ENCODE measurements at places on chromosomes 2 and 18.

- no peak for DNase-seq
Observed at GRCh38 chr2:3110994-3111666, 266.5 kb downstream of the EIPR1 start.

- no peak for DNase-seq
Observed at GRCh38 chr2:205025580-205026240, 480.4 kb downstream of the PARD3B start.

GRCh38 chr2:182245963-182246362 is 180.9 kb downstream of the PDE1A start:
- DNase-seq: no peak

DNA sequence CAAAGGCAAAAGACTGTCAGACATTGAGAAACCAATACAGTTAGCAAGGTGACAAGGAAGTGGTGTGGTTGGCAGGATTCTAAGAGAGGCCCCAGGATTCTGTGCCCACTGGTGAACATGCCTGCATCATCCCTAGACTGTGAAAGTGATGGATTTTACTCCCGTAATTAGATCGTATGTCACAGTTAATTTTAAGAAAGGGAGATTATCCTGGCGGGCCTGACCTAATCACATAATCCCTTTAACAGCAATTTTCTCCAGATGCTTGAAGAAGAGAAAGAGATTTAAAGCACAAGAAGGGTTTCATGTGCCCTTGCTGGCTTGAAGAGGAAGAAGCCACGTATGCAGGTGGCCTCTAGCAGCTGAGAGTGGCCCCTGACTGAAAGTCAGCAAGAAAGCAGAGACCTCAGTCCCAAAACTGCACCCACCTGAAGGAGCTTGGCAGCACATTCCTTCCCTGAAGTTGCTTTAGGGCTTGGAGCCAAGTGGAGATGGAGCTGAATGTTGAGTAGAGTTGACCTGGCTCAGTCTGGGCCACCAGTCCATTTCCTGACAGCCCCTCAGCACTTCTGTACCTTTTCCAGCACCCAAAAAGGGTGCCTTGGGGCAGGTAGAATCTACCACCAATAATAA is 49.1 kb downstream of the GTF3C3 start:
- DNase-seq: no peak

- DNase-seq: no peak
Observed at GRCh38 chr2:178628605-178629004, 148.3 kb downstream of the PLEKHA3 start.

All from NCI-H774 (cell line).